Activated CD4-positive, alpha-beta T cell treated with anti-CD3 and anti-CD28 coated beads for 24 hours (primary cell): ENCODE measurements at places on chromosomes 7 and 10.

GRCh38 chr10:35027567-35027966 lies 62.6 kb downstream of the CUL2 start:
- DNase-seq, result no peak

DNA sequence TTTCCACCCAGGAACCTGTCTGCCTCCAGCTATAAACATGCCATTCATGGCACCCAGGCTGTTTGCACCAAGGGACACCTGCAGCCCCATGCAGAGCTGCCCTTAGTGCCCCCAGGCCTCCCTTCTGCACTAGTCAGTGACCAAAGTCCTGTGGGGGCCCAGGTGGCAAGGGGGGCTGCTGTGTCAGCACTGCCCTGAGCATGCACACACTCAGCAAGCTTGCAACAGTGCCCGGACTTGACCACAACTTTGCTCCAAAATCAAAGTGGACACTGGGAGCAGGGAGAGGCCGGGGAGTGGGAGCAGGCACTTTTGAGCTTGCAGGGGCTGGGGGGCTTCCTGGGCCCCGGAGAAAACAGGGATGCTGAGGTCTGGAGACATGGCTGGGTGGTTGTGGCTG lies 192.9 kb upstream of the MBL2 start:
- DNase-seq, result no peak

GRCh38 chr10:97095701-97096260 lies 90.0 kb downstream of the SLIT1 start:
- DNase-seq, result no peak

DNA sequence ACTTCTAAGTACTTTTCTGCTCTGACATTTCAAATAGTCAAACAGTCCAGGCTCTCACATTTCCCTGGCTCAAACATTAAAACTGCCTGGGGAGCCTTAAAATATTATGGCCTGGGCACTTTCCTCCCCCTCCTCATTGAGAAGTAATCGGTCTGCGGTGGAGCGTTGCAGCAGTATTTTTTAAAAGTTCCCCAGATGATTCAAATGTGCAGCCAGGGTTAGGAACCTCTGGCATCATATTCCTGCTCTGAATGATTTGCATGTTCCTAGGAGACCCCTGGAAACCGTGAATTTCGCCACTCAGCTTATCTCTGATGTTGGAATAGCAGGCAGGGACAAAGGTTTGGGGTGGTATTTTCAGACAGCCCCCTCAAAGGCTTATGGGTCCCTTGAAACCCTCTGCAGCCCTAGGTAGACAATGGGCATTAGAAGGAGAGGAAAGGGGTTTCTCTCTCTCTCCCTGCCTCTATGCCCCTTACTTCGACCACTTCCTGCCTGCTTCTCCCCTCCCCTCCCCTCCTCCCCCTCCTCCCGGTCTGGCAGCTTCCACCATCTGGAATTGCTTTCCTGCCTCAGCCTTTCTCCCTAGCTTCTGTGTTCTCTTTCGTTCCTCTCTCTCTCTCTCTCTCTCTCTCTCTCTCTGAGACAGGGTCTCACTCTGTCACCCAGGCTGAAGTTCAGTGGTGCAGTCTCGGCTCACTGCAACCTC lies 622.2 kb downstream of the GALNT17 start:
- no peak for DNase-seq

- DNase-seq, result no peak
Observed at GRCh38 chr7:44290252-44290620, 35.2 kb downstream of the CAMK2B start.

- DNase-seq, result no peak
Observed at GRCh38 chr7:157297185-157297584, 39.6 kb upstream of the DNAJB6 start.

GRCh38 chr7:71784180-71784579 lies 628.0 kb downstream of the CALN1 start:
- DNase-seq, result no peak
